ENCODE measurements at places on chromosomes 11 and 22. TPM values are rescaled to one million over a fixed set of nuclear protein-coding genes. Genes with fewer than 3 reads are reported as not detected.

CASP5 gene
- total RNA-seq, result not detected

MUC5AC gene
- not detected for total RNA-seq

OR8G1 gene
- not detected for total RNA-seq

TMEM191B gene
- 0.39 TPM for total RNA-seq

TMEM191C gene
- total RNA-seq, result 0.78 TPM

DENND6B gene
- total RNA-seq, result 2.2 TPM

PGM2L1 gene
- 1.1 TPM for total RNA-seq

CAVIN3 gene
- 171 TPM for total RNA-seq

Measured in subcutaneous preadipocyte (primary cell).